ENCODE measurements at places on chromosomes 11 and 22.

DNA sequence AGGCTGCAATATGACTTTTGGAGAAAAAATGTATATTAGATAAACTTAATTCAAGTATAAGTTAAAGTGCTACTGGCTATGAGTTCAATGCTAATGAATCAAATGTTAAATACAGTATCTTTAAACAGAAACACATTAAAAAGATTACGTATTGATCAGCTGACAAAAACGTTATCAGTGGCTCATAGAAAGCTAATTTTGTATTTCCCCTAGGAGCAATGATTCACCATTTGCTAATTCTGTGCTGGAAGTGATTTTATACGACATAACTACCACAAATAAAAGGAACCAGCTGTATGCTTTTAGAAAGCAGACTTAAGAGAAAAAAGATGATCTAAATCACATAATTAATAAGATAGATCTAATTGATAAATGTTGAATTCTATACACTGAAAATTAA is 43.6 kb downstream of the MRE11 start:
- peak; percentile 21 for DNase-seq

GRCh38 chr11:8180469-8180868 is 11.6 kb upstream of the RIC3 start:
- DNase-seq, result no peak

DNA sequence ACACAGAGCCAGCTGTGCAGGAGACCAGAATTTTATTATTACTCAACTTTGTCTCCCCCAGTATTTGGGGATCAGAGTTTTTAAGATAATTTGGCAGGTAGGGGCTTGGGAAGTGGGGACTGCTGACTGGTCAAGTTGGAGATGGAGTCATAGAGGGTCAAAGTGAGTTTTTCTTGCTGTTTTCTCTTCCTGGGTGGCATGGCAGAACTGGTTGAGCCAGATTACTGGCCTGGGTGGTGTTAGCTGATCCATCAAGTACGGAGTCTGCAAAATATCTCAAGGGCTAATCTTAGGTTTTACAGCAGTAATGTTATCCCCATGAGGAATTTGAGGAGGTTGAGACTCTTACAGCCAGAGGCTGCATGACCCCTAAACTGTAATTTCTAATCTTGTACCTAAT is 153.5 kb downstream of the OR4C45 start:
- DNase-seq, result no peak

DNA sequence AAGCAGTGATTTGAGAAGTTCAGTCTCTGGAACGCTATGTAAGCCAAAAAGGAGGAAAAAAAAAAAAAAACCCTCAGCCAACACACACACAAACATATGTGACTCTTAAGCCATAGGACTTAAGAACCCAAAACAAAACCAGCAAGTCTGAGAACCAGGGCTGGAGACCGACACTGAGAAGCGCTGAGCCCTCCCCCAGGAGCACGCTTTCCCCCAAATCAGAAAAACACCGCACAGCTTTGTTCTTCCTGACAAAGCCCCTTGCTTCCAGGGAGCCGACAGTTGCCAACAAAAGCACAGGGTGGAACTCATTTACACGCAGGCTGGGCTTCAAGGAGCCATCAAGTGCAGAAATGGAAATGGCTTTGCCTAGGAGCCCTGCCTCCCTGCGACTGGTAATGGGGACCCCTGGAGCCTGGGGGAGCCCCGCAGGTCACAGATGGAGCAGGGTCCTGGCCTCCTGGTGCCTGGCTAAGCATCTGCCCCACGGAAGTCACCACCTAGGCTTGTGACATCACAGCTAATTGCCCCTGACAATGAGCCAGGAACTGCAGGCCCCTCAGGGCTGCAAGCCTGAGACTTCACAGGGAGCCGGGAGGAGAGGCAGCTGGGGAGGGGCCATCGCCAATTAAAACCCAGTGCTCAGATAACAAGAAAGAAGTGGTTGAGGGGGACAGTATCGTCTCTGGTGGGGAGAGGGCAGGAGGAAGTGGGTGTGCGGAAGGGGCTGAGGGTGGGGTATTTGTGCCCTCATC is 66.9 kb downstream of the NFAM1 start:
- DNase-seq, result no peak

- no peak for DNase-seq
These were observed 66.0 kb downstream of the PPP2R1B start for GRCh38 chr11:111700162-111700561.

DNA sequence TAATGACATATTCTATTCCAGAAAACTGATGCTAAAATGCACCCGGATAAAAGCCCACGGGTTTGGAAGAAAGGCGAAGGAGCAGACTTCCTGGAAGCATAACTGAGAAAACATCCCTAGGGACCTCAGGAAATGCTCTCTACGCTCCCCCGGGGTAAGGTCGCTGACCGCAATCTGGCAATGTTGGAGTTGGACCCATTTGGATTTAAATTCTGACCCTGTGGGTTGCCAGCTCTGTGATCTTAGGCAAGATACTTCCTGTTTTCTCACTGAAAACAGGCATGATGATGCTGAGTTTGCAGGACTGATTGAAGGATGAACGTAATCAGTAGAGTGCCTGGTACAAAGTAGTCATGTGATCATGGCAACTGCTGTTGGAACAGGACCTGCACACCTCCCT is 1054.0 kb downstream of the NTM start:
- no peak for DNase-seq

DNA sequence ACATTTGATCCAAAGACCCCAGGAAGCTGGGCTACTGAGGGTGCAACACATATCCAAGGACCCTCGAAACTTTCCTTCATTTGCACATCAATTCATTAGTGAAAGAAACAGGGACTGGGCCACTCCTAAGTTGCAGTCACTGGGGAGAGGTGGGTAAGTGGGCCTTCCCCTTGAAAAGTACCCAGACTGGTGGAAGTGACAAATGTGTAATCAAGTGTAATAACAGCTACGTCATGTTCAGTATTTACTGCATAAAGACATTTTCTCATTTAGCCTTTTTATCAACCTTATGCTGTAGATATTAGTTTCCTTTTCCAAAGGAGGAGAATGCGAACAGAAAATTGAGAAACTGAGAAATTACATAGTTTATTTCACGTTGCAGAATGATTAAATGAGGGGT is 101.9 kb upstream of the OLFML1 start:
- no peak for DNase-seq

- peak; percentile 30 for DNase-seq
These were observed 27.1 kb downstream of the MYEOV start for GRCh38 chr11:69320756-69321741.

- no peak for DNase-seq
These were observed 63.9 kb downstream of the JAM3 start for GRCh38 chr11:134132808-134133207.

DNA sequence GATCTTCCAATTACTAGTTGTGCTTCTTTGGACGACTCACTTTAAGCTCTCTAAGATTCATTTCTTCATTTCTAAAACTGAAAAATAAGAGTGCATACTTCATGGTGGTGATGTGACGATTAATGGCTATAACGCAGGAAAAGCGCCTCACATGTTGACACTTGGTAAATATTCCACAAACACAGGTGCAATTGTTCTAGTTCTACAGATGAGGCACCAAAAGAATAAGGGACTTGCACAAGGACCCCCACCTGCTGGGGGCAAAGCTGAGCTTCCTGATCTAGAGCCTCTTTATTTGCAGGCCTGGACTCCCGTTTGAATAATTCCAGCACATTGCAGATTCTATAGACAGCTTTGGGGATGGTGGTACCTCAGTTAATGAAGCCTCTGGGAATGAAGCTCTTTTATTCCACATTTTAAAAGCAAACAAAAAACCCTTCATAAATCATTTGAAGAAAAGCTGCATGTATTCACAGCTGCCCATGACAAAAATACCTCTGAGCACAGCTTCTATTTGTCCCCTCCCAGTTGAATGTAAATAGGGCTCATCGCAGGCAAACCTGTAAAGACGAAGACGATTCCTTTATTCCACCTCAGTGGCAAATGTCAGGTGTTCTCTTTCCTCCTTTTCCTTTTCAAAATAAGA is 14.9 kb upstream of the CADM1 start:
- DNase-seq, result no peak
